ENCODE measurements at places on chromosomes 5 and 9.

GRCh38 chr9:21964925-21965385 lies 29.2 kb downstream of the CDKN2A start:
- no peak for DNase-seq

- DNase-seq = no peak
These were observed 53.9 kb downstream of the DROSHA start for GRCh38 chr5:31477971-31478370.

DNA sequence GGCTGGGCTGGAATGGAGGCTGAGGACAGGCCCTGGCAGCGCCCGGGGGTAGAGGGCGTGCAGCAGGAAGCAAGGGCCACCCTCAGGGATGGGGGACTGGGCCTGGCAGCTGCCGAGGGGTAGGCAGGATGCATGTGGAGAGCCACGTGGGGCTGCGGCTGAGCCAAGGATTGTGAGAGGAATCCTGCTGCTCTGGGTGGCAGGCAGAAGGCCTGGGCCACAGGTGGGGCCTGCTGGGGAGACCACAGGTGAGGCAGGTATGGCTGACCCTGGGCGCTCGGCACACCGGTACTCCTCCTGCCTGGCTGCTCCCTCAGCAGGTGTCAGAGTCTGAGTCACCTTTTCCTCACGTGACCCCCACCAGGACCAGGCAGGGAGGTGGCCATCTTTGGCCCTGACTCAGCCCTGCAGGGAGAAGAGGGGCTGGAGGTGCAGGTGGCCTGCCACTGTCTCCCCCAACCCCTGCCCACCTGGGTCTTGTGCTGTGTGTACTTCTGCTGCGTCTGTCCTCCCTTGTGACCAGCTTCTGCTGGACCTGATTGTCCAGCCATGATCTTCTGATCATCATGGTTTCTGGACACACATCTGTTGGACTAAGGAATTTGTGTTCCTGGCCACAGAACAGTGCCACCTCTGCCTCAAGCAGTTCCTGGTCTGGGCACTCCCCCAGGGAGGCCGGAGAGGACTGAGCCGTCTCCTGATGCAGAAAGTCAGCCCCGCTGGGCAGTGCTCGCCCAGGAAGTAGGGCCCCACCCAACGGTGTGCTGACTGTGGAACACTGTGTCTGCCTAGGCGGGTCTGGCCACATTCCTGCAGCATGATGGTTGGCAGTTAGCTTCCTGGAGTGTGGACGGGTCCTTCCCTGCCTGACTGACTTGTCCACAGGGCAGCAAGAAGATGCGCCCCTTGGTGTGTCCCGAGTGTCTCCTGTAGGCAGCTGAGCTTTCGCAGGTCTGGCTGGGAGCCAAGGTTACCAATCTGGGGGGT lies 6.4 kb downstream of the ARRDC1 start:
- peak; percentile 83 for DNase-seq

- peak; percentile 80 for DNase-seq
These were observed 28.2 kb downstream of the PTPA start for GRCh38 chr9:129139233-129139992.

DNA sequence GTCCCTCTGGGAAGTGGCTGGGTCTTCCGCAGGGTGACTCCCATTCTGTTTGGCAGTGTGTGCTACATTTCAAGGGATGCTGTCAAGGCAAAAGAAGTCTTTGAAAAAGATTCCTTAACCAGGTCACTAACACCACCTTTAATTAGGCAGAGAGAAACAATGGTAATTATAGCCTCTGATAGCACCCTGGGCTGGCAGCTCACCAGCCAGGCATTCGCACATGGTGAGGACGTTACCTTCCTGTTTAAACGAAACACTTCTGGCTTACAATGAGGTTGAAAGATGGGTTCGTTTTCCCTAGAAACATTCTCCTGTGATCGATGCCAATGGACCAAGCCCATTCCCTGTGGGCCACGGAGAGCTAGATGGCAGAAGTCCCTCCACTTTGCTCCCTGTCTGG lies 230.1 kb upstream of the PANK3 start:
- DNase-seq = no peak

GRCh38 chr9:76246680-76247079 lies 147.5 kb downstream of the RFK start:
- DNase-seq = no peak

- DNase-seq = no peak
These were observed 91.8 kb upstream of the FER start for GRCh38 chr5:108655750-108656450.

DNA sequence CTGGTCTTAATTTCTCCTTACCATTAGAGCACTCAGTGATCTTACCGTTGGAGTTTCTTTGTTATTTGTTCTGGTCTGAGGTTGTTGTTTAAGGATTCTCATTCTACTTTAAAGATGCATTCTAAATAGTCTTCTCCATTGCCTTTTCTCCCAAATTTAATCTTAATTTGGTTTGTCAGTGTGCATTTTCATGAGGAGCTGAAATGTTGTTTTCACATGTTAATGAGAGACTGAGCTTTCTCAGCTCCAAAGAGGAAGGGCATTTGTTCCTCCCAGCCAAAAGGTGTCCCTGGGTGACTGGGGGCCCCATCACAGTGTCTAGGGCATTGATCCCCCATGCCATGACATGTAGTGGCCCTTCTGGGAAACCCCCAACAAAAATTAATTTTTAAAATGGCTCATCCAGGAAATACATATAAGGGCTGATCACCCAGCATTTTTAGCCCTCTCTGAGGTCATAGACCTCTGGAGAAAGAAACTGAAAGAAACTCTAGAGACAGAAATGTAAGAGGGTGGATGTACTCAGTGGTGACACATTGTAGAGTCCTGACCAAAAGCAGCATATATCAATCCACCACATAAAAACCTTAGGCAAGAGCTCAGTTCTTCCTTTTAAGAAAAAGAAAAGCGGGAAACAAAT lies 240.4 kb upstream of the RAI14 start:
- DNase-seq = no peak

DNA sequence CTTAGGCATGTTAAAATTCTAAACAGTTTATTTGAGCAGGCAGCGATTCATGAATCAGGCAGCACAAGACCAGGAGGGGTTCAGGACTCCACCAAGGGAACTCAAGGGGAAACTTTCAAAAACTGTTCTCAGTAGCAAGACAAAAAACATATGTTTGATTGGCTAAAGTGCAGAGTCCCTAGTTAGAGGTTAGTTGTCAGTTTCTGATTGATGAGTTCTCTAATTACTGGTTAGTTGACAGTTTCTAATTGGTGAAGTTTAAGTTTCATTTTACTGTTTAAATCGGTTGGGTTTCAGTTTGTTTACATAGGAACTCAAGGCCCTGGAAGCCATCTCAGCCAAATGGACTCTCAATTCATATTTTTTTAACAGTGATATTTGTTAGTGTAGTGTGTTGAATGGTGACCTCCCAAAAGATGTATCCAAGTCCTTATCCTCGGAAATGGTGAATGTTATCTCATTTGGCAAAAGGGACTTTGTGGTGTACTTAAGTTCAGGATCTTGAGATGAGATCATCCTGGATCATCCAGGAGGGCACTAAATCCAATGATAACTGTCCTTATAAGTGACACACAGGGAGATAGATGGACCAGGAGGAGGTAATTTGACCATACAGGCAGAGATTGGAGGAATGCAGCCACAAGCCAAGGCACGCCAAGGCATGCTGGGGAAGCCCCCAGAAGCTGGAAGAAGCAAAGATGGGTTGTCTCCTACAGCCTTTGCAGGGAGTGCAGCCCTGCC lies 219.2 kb upstream of the RAI14 start:
- no peak for DNase-seq

DNA sequence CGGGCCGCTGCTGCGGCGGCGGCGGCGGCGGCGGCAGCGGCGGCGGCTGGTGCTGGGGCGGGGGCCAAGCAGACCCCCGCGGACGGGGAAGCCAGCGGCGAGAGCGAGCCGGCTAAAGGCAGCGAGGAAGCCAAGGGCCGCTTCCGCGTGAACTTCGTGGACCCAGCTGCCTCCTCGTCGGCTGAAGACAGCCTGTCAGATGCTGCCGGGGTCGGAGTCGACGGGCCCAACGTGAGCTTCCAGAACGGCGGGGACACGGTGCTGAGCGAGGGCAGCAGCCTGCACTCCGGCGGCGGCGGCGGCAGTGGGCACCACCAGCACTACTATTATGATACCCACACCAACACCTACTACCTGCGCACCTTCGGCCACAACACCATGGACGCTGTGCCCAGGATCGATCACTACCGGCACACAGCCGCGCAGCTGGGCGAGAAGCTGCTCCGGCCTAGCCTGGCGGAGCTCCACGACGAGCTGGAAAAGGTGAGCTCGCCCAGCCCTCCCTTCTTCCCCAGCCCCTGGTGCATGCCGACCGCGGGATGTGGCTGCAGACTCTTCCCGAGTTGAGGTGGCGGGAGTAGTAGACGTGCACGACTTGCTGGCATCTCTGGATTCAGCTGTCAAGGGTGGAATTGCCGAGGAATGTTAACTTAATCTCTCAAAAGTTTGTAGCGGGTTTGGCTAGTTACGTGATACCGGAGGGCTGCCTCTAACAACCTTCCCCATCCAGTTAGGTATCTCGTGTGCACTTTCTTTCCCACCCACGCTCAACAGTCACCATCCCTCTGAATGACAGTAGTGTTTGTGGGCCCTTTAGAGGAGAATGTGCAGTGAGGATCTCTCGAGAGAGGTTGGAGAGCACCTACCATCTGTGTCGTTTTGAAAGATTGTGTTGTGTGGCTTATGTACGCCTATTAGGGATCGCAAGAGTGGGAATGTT lies 932 bp downstream of the SLC12A2 start:
- peak; percentile 74 for DNase-seq

DNA sequence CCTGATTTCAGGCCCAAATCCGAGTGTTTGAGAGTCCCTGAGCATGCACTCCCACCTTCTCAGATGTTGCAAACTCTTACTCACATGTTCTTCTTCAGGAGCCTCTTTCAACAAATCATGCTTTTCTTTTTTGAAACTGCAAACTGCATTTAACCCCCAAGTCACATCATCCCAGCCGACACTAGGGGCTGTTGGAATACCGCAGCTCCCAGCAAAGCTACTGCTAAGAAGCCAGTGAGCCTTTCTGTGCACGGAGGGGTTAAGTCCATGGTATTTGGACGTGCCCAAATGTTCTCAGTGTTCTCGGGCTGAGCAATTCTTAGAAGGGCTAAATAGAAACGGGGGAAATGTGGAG lies 282.9 kb downstream of the NFIB start:
- DNase-seq = no peak

GRCh38 chr5:7970816-7971215 lies 101.9 kb downstream of the MTRR start:
- no peak for DNase-seq

GRCh38 chr9:105608721-105609598 lies 51.0 kb downstream of the FKTN start:
- DNase-seq = no peak

DNA sequence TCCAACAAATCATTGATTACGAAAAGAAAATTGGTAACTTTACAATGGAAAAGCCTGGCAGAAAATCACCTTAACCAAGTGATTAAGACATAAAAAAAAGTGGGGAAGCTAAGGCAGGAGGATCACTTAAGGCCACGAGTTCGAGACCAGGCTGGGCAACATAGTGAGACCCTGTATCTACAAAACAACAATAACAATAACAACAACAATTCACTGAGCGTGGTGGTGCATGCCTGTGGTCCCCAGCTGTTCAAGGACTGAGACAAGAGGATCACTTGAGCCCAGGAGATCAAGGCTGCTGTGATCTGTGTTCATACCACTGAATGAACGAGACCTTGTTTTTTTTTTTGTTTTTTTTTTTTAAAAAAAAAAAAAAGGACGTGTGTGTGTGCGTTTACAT lies 21.3 kb downstream of the PTBP3 start:
- DNase-seq = no peak

- DNase-seq = no peak
These were observed 1099.7 kb downstream of the DTWD2 start for GRCh38 chr5:117888688-117889087.

DNA sequence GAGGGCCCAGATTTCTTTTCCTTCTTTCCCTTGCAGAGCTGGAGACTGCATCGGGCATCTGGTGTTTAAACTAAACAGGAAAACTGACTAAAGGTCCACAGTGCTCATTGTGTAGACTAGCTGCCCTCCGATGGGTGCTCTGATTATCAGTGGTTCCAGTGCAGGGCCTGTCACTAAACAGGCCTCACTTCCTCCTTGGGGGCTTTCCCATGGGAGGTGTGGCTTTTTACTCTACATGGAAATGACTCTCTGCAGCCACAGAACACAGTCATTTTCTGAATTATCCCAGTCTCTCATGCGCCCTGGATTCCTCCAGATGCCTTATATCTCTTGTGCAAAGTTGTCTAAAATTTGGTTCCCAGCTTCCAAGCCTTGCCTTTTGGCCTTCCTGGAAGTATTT lies 199.2 kb downstream of the TRIO start:
- no peak for DNase-seq

GRCh38 chr5:55234121-55234700 lies 803 bp upstream of the CCNO start:
- DNase-seq = no peak

- no peak for DNase-seq
These were observed 151.6 kb upstream of the PHYKPL start for GRCh38 chr5:178383919-178384815.

GRCh38 chr9:132381966-132382541 lies 24.6 kb downstream of the TTF1 start:
- no peak for DNase-seq

GRCh38 chr5:7274203-7274602 lies 121.7 kb upstream of the ADCY2 start:
- DNase-seq = no peak

- no peak for DNase-seq
These were observed at the start of gene CAPSL for GRCh38 chr5:35938568-35939227. TSS of gene CAPSL (minus strand) at chr5:35938622. CDS start at chr5:35921120, 17,502 bp downstream.

- no peak for DNase-seq
These were observed 147.4 kb upstream of the NFIL3 start for GRCh38 chr9:91571036-91571435.

DNA sequence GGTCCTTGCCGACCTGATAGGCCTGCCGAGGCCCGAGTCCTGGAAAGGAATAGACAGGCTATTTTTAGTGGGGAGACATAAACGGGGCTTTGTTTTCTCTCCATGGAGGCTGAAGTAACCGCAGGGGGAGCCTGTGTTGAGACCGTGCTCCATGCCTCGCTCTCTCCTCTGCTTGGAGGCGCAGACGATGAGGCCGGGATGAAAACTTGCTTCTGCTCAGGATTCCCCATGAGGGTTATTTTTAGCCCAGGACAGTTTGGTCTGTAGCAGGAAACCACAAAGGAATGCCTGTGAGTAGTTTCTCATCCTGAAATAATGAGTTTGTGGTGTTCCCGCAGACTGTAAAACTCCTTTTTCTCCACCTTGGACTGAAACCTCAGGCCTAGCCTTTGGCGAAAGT lies 81.9 kb upstream of the RARS1 start:
- no peak for DNase-seq

DNA sequence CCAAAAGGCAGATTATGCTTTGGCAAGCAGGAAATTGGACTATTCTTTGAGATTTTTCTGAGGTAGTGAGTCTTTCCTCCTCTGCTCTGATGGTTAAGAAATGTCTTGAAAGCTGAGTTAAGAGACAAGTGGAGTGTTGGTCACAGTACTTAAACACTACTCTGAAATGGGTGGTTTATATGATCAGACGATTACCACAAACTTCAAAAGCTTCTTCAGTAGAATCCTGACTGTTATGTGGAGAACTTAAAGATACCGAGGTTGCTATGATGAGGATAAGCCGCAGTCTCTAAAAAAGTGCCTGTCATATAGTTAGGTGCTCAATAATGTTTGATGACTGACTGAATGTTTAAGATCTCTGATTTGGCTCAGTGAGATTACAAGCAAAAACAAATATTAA lies 24.3 kb downstream of the GCNT4 start:
- DNase-seq = no peak

GRCh38 chr9:14216612-14217194 lies 97.2 kb downstream of the NFIB start:
- DNase-seq = no peak

Data from type B pancreatic cell (in vitro differentiated cells).